ENCODE measurements at places on chromosomes 1 and 21.
A peak's percentile ranks its signal among the peaks of the same experiment; 100 is the strongest.

DNA sequence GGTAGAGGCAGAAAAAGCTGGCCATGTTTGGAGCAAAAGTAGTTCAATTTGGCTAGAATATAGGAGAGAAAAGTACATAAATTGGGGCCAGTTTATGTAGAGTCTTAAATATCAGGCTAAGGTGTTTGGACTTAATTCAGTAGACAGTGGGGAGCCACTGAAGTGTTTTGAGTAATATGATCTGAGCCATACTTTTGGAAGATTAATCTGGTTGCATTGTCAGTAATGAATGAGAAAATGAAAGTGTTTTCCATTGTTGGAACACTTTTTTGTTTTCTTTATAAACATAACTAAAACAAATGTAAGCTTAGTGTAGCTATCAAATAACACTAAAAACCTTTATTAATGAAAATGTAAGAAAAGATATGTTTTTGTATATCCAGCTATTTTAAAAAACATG lies 42.1 kb downstream of the POU2F1 start:
- DNase-seq = no peak

GRCh38 chr1:2233997-2234761 lies 6.1 kb downstream of the SKI start:
- DNase-seq = peak; percentile 94

DNA sequence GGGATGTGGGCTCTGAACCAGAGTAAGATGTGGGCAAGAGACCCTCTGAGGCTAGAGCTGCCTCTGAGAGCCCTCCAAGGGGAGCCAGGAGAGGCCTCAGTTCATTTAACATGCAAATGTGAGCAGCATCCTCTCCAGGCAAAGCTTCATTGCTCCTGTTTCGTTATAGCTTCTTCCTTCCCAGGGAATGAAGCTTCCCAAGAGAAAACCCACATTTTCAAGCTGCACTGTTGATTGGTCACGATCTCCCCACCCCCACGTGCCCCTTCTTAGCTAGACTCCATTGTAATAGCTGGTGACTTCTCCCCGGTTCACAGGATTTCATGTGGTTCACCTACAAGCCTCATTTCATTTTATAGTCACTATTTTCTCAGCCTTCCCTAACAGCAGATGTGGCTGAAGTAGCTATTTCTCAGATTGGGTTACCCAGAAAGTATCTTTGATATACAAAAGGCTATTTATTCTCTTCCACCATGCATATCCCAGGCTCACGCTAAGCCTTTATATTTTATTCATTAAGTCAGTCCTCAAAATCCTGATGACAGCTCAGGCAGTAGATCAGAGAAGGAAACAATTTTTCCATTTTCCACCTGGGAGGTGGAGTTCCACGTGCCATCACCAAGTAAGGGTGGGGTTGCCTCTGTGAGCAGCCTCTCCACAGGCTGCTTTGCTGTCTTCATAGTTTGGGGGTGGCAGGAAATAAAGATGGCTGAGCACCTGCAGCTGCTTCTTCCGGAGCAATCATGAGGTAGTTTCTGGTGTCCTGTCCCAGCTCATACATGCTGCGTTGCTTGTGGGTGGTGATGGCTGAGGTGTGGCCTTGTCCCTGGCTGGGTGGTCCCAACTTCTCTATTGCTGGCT lies 178.3 kb upstream of the RAB4A start:
- no peak for DNase-seq

- DNase-seq = no peak
Measured at GRCh38 chr1:245263529-245264095, 108.8 kb downstream of the KIF26B start.

DNA sequence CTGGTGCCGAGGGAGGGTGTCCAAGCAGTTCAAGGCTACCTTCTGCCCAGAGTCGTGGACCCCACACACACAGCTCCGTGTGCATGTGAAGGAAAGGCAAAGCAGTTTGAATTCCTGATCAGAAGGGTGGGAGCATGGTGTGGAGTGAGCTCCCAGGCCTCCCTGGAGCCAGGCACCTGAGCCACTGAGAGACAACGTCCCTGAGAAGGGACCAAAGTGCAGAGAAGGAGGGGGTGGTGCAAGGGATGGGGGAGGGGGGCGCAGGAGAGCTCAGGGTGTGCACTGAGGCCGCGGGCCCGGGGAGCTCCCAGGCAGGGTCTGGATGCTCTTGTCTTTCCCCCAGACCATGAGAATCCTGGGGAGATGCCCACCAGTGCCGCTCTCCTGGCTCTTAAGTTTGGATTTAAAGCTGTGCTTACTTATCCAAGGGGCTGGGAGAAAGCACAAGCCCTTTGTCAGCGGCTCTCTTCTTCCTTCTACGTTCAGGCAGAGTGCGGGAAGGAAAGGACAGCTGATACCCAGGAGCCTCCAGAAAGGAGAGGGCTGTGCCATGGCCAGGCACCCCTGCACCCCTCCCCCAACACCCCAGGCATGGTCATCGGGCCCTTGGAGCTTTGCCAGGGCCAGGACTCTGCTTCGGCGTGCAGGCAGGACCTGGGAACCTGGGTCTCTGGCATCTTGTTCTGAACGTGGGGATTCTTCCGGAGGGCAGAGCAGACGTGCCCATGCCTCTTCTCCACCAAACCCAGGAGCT lies 24.1 kb downstream of the ACTA1 start:
- no peak for DNase-seq

DNA sequence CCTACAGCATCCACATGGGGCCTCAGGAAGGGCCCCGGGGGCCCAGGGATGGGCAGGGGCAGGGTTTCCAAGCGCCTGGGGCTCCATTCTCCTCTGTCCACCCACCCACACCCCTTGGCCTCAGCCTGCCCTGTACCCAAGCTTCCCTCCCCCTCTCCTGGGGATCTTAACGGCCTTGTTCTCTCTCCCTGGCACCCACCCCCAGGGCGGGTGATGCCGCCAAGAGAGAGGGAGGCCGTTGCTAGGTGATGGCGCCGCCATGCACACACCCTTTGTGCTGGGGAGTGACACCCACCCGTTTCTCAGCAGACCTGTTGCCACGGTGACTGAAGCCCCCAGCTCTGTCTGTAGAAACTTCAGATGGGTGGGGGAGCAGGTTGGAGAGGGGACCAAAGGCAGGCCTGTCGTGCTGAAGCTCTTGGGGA lies 7.6 kb downstream of the GPR37L1 start:
- no peak for DNase-seq
